ENCODE measurements at places on chromosomes 3 and 15. TPM values are rescaled to one million over a fixed set of nuclear protein-coding genes. Genes with fewer than 3 reads are reported as not detected.

Gene OR5K2
- not detected for total RNA-seq

- H3K27ac ChIP-seq, result no peak overlapping the region
- H3K27me3 ChIP-seq, result no peaks in the 10 kb centered on the region
- no peaks in the 10 kb centered on the region for H3K4me1 ChIP-seq
- no peaks in the 10 kb centered on the region for H3K36me3 ChIP-seq
Measured at GRCh38 chr3:14290631-14291385, 111.6 kb upstream of the SLC6A6 start.

DNA sequence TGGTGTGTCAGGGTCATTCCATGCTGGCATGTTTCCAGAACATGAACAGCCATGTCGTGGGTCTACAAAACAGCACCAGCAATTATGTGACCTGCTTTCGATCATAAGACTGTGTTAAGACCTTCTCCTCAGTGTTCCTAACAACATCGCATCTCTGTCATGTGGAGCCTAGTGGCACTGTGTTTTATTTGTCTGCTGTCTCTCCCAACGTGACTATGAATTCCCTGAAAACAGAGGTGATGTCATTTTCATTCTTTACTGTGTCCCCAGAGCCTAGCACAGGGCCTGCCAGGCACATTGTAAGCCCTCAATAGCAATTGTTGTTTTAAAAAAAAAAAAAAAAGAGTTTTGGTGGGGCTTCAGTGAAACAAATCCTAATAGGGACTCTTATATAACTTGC lies 94.2 kb upstream of the IL12A start:
- DNase-seq, result no peak
- H3K27me3 ChIP-seq, result no peaks in the 10 kb centered on the region
- no peak overlapping the region for H3K4me3 ChIP-seq

GRCh38 chr3:158085931-158086330 lies 20.3 kb downstream of the SHOX2 start:
- DNase-seq, result no peak
- no peak overlapping the region for H3K27ac ChIP-seq
- H3K4me1 ChIP-seq, result no peaks in the 10 kb centered on the region
- H3K4me3 ChIP-seq, result no peak overlapping the region

DNA sequence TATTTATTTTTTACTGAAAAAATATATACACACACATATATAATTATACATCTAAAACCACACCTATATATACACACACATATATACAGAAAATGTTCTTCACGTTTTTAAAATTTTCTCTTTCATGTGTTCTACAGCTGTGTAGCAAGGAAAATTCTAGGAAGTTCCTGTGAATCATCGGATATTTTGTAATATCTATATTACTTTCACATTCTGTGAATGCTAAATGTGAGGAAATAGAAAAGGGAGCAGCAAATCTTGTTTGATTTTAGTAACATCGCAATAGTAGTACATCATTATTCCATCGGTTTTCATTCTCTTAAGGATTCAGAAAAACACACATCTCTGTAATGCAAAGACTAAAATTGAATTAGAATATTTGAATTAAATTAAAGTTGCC lies 836.8 kb upstream of the NECTIN3 start:
- DNase-seq, result no peak
- no peaks in the 10 kb centered on the region for H3K4me1 ChIP-seq
- no peaks in the 10 kb centered on the region for H3K27me3 ChIP-seq
- no peaks in the 10 kb centered on the region for H3K36me3 ChIP-seq
- no peak overlapping the region for H3K4me3 ChIP-seq

Gene SATB1
- 32.5 TPM for total RNA-seq

DNA sequence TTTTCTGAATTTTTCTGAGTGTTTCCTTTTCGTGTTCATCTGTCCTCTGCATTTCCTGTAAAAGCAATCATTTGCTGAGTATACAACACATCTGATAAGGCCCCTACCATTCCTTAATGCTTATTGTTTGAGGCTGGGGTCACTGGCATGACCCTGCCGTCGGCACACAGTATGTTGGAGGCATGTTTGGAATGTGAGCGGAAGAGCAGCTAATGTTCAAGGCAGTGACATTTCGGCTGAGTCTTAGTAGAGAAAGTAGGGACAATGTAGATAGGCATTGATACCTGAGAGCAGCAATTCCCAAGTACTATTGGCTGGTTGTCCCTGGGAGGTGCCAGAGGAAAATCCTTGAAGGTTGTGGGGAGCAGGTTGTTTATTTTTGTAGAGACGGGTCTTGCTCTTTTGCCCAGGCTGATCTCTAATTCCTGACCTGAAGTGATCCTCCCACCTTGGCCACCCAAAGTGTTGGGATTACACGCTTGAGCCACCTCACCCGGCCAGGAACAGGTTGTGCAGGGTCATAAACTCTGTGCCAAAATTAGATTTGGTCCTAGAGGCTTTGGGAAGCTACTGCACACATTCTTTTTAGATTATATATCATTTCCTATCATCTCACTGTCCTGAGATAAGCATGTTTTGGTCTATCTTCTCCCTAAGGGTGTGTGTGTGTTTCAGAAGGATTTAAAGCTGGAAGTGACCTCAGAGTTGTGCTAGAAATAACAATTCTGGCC lies 13.5 kb downstream of the PTPN23 start:
- H3K27ac ChIP-seq, result peak overlapping the region; percentile 80
- H3K4me3 ChIP-seq, result peak overlapping the region; percentile 66
- DNase-seq, result no peak

GRCh38 chr3:15099364-15100098 lies 583 bp upstream of the RBSN start:
- peak overlapping the region; percentile 97 for H3K4me3 ChIP-seq
- no peaks in the 10 kb centered on the region for H3K27me3 ChIP-seq
- H3K27ac ChIP-seq, result no peak overlapping the region
- DNase-seq, result no peak
- H3K4me1 ChIP-seq, result no peaks in the 10 kb centered on the region
- H3K36me3 ChIP-seq, result peaks cover 21% of the 10 kb centered on the region

GRCh38 chr3:59795756-59796155 lies 745.9 kb upstream of the CFAP20DC start:
- H3K36me3 ChIP-seq, result no peaks in the 10 kb centered on the region
- no peaks in the 10 kb centered on the region for H3K27me3 ChIP-seq
- H3K27ac ChIP-seq, result no peak overlapping the region
- no peak overlapping the region for H3K4me3 ChIP-seq
- DNase-seq, result no peak
- no peaks in the 10 kb centered on the region for H3K4me1 ChIP-seq
